ENCODE measurements at places on chromosomes 5 and 9. TPM values are rescaled to one million over a fixed set of nuclear protein-coding genes. Genes with fewer than 3 reads are reported as not detected.
A peak's percentile ranks its signal among the peaks of the same experiment; 100 is the strongest.

DNA sequence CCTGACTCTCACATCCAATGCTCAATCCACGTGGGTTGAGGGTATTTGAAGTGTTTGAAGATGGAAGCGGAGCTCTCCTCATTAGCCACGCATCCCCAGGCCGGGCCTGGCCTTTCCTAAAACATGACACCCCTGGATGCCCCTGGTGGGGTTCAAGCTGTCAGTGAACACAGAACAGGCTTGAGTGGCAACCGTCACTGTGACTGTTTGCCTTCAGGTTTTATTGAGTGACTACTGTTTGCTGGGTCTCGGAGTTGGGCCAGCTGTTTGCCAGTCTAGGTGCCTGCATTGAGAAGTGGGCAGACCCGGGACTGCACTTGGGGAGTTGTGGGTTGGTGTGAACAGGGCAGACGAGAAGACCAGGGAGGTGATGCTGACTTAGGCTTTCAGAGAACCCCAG is 7.8 kb upstream of the OLFM1 start:
- no peaks in the 10 kb centered on the region for H3K4me1 ChIP-seq
- H3K27ac ChIP-seq = no peak overlapping the region
- DNase-seq = no peak
- H3K27me3 ChIP-seq = peaks cover 35% of the 10 kb centered on the region

CDC14B gene
- total RNA-seq = 24.7 TPM

KCNV2 gene
- not detected for total RNA-seq

DNA sequence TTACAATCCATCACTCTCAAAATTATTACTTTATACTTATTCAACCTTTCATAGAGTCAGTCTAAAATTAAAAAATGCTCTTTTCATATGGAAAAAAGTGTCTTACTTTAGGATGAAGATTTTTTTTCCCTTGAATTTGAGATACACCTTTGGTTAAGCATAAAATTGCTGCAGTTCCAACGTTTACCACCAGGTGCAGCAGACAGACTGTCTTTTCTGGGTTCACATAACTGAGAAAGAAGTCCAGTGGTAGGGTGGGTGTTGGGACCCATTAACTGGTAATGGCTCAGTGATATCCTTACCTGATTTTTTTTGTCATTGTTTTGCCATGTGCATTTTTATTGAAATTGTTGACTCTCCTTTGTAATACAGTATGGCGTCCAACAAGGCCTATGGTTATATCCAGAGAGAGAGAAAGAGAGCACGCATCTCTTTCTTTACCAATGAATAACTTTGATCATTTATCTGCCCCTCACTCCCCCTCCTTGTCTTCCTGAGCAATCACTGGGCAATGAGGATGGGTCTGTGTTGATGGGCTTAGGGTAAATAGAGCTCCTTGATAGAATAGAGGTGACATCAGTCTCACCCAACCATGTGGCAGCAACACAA is 98.4 kb downstream of the FBXL7 start:
- no peak overlapping the region for H3K4me3 ChIP-seq
- no peaks in the 10 kb centered on the region for H3K36me3 ChIP-seq
- H3K27ac ChIP-seq = no peak overlapping the region
- H3K4me1 ChIP-seq = no peaks in the 10 kb centered on the region
- no peaks in the 10 kb centered on the region for H3K27me3 ChIP-seq

DNA sequence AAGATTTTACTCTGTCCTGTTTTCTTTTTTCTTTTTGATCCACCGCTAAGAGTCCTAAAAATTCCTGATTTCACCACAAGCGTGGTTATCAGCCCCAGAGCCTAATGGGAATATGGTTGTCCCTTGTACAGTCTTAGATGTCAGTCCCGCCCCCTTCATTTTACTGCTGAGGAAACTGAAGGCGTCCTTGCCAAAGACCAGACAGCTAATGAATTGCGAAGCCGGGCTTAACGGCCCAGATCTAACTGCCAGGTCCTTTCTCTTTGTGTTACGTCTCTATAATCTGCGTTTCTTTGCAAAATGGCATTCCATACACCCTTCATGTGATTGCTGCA is 497 bp downstream of the NSA2 start:
- peaks cover 4% of the 10 kb centered on the region for H3K36me3 ChIP-seq
- peak overlapping the region; percentile 82 for H3K4me3 ChIP-seq
- H3K4me1 ChIP-seq = peaks cover 6% of the 10 kb centered on the region
- H3K27me3 ChIP-seq = no peaks in the 10 kb centered on the region
- peak overlapping the region; percentile 88 for H3K27ac ChIP-seq
